Progenitor cell of endocrine pancreas (in vitro differentiated cells): ENCODE measurements at places on chromosomes 11 and 22.

GRCh38 chr11:99766811-99767210 lies 746.1 kb downstream of the CNTN5 start:
- DNase-seq: no peak

GRCh38 chr11:81449588-81450156 lies 1284.0 kb downstream of the FAM181B start:
- DNase-seq: no peak

GRCh38 chr11:115345361-115345760 lies 158.9 kb downstream of the CADM1 start:
- DNase-seq: no peak

- no peak for DNase-seq
Observed at GRCh38 chr11:36091256-36091811, 147.5 kb downstream of the LDLRAD3 start.

DNA sequence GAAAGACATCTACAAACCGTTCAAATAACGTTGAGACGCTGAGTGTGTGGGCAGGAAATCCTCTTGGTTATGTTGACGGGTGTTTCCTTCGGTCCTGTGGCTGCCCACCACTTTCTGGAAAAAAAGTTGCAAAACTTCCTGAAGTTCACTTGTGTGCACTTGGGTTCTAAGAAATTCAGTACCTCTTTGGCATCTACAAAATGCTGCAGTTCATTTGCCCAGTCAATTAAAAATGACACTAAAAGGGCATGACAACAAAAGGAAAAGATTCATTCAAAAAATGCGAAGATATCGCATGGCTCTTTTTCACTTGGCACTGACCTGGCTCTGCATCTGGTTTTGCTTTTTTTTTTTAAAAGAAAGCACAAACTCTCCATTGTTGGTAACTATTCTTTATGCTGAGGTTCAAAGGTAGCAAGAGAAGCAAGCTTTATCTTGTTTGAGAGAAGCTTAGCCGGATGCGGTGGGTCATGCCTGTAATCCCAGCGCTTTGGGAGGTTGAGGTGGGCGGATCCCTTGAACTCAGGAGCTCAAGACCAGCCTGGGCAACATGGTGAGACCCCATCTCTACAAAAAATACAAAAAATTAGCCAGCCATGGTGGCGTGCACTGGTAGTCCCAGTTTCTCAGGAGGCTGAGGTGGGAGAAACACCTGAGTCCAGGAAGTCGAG lies 10.6 kb upstream of the XBP1 start:
- DNase-seq: no peak

DNA sequence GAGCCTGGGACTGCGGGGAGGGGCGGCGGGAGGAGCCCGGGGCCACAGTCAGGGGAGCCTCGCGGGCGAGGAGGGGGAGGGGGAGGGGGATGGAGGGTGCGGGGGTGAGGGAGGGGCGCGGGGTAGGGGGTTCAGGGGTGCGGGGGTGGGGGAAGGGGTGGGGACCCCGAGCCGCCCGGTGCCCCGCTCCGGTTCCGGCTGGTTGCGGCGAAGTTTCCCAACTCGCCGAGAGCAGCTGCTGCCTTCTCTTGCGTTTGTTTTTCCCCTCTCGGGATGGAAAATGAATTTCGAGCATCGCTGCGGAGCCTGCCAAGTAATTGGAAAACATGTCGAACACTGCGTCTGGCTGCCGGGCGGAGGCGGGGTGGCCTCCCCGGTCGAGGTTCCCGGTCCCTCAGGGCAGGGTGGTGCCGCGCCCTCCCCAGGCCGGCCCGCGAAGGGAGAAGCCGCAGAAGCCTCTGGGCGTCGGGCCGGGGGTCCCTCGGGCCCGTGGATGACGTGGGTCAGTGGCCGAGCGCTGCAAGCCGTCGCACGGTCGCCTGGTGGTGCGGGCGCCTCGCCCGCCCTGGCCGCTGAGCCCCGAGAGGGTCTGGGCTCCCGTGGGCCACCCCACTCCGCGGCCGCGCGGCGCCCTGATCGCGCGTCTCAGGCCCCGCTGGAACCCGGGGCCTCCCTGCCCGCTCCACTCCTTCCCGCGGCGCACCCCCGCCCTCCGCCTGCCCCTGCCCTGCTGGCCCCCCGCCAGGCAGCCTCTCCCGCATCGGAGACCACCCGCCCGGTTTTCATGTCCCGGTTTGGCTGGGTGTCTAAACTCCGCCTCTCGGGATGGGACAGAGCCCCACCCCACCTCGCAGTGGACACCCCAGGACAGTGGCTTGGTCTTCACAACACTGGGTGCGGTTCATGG lies 12.1 kb downstream of the SPATA19 start:
- no peak for DNase-seq

- no peak for DNase-seq
Observed at GRCh38 chr11:67114275-67114896, 4.7 kb upstream of the KDM2A start.

DNA sequence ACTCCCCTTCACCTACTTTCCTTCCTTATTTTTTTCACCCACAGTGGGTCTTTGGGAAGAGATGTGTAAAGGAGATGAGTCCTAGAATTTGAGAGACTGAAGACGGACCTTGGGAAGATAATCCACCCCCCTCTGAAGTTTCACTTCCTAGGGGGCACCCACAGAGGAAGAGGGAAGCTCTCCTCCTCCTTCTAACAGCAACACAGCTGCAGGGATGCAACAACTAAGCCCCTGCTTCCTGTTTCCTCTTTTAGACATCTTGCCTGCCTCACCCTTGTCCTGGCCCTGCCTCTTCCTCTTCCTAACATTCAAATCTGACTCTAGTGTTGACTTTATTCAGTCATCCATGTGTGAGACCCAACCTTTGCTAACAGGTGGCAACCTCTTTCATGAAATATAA lies 424.6 kb downstream of the BUD13 start:
- DNase-seq: no peak

- no peak for DNase-seq
Observed at GRCh38 chr11:19892876-19893275, 180.2 kb downstream of the NAV2 start.

GRCh38 chr11:99952816-99953215 lies 734.3 kb upstream of the ARHGAP42 start:
- no peak for DNase-seq

- no peak for DNase-seq
Observed at GRCh38 chr11:133907216-133907615, 49.6 kb downstream of the IGSF9B start.

GRCh38 chr11:59815754-59816153 lies 5.2 kb upstream of the MRPL16 start:
- no peak for DNase-seq

GRCh38 chr22:45863981-45864751 lies 112.8 kb downstream of the WNT7B start:
- peak; percentile 71 for DNase-seq

- no peak for DNase-seq
Observed at GRCh38 chr22:44391481-44392445, 79.0 kb upstream of the SHISAL1 start.

DNA sequence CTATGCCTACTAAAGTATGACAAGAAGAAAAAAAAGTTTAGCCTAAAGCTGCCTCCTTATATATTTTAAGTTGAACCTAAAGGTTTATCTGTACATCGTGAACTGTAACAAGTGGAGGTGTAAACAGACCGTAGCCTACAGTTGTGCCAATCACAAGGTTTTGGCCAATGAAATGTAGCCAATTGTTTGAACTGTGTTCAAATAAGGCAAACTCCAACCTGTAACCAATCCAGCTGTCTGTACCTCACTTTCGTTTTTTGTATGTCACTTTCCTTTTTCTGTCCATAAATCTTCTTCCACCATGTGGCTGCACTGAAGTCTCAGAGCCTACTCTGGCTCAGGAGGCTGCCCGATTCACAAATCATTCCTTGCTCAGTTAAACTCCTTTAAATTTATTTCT lies 6.8 kb upstream of the EI24 start:
- no peak for DNase-seq

- DNase-seq: no peak
Observed at GRCh38 chr11:106990331-106990730, 27.9 kb downstream of the GUCY1A2 start.
